ENCODE measurements at places on chromosomes 4 and X.

- DNase-seq: no peak
Measured at GRCh38 chrX:10110984-10111363, 45.8 kb upstream of the CLCN4 start.

DNA sequence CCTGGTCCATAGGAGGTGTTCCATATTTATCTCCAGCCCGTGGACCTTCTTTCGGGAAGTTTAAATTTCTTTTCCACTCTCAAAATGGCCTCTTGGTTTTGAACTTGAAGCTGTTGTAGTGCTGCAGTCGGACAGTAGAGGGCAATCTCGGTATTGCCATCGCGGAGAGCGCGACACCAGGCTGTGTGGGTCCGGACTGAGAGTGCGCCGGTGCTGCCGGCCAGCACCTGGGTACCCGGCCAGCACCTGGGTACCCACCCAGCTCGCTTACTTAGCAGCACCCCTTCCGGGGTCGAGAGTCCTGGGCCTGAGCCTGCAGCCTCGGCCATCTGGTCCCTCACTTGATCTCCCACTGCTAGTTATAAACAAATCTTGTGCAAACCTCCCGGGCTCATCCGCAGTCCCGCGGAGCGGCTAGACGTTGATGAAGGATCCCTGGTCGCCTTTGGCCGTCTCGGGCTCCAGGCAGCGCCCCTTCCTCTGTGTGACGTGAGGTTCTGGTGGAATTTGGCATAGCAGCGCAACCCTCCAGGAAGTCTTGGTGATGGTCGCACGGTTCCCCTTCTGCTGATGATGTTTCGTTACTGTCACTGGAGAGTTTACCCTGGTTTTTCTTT lies 18.0 kb downstream of the FAM9A start:
- DNase-seq: peak; percentile 33

DNA sequence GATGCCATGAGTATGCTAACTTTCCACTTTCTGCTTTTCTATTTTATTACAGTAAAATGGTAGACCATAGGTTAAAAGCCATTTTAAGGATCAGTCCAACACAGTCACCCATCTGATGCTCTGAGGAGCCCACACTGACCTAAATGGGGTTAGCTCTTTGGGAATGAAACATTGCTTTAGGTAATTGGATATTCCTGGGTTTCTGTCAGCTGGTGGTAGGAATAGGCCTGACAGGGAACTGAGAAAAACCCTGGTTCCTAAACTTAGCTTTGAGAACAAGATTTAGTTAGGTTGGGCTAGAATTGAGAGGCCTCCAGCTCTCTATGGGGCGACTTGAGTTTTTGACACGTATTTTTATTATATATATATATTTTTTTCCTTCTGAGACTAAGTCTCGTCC lies 40.4 kb downstream of the MCUB start:
- no peak for DNase-seq

GRCh38 chr4:88938138-88938537 lies 118.8 kb downstream of the FAM13A start:
- DNase-seq: no peak

GRCh38 chr4:108287834-108288413 lies 119.2 kb upstream of the LEF1 start:
- DNase-seq: no peak

GRCh38 chr4:183449193-183449882 lies 4.9 kb downstream of the CDKN2AIP start:
- no peak for DNase-seq

GRCh38 chr4:39043861-39044363 lies 11.7 kb upstream of the TMEM156 start:
- DNase-seq: no peak

DNA sequence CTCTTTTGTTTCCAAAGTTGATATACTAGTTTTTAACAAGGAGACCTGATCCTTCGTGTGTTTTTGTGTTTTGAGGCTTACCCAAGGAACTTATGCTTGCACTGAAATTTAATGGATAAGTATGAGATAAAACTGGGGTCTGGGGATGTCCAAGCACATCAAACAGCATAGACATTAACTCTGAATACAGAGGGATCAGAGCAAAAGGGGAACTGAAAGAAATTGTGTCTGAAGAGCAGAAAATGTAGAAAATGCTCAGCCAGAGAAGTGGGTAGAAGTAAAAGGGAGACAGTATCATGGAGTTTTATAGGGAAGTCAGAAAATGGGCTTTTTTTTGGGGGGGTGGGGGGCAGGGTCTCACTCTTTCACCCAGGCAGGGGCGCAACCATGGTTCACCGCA lies 695.4 kb downstream of the ARAP2 start:
- DNase-seq: no peak
